Ureter (tissue), 1 donor: ENCODE measurements at places on chromosomes 6 and 20.

- DNase-seq = no peak
These were observed 399.1 kb upstream of the NOX3 start for GRCh38 chr6:155854787-155855186.

DNA sequence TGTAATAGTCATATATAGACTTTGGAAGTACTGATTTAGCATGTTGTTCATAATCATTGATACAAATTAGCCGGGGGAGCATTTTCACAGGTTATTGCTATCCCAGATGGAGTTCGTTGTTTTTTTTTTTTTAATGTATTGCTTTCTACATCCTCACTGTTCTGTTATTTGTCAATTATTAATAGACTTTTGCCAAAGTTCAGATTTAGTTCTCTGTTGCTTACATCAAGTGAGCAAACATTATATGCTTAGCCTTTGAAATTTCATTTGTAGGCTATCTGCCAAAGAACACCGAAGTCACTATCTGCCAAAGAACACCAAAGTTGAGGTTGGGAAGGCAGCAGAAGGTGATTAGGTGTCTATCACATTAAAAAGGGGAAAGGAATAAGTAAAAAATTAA lies at the start of gene HAO1:
Gene HAO1, minus strand, starts transcription at position 118 of the 400 bp plus-strand sequence. Its CDS starts 36 bp downstream, at position 82.
- no peak for DNase-seq

DNA sequence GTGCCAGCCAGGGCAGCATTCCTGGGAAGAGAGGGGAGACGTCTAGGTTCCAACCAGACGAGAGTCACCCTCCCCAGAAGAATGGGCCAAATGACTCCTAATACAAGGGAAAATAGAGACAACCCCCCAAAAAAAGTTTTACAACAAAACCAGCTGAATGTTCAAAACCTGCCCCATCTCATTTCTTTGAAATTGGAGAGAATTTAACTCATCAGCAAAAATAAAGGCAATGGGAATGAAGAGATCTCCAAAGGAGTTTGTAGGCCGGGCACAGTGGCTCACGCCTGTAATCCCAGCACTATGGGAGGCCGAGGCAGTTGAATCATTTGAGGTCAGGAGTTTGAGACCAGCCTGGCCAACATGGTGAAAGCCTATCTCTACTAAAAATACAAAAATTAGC lies 9.7 kb upstream of the EMILIN3 start:
- no peak for DNase-seq

GRCh38 chr6:37865504-37865903 lies 46.0 kb downstream of the ZFAND3 start:
- no peak for DNase-seq

GRCh38 chr6:90290811-90291420 lies 5.7 kb downstream of the BACH2 start:
- no peak for DNase-seq

- peak; percentile 79 for DNase-seq
These were observed 12.8 kb upstream of the DSTN start for GRCh38 chr20:17556837-17557674.

GRCh38 chr6:3577517-3577916 lies 120.7 kb upstream of the SLC22A23 start:
- DNase-seq = no peak

- DNase-seq = no peak
These were observed 97.2 kb upstream of the MAP7 start for GRCh38 chr6:136647363-136647852.

GRCh38 chr6:92011681-92012245 lies 1407.6 kb downstream of the EPHA7 start:
- DNase-seq = no peak

DNA sequence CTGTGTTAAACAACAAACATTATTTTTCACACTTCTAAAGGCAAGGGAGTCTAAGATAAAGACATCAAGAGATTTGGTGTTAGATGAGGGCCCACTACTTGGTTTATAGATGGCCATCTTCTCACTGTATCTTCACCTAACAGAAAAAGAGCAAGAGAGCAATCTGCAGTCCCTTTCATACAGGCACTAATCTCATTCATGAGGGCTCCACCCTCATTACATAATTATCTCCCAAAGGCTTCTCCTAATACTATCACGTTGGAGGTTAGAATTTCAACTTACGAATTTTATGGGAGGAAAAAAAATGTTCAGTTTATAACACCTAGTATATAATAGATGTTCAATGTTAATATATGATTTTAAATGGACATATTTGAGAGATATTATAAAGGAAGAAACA lies 45.6 kb downstream of the HDAC2 start:
- no peak for DNase-seq

GRCh38 chr6:165184192-165184979 lies 125.0 kb downstream of the C6orf118 start:
- DNase-seq = no peak

DNA sequence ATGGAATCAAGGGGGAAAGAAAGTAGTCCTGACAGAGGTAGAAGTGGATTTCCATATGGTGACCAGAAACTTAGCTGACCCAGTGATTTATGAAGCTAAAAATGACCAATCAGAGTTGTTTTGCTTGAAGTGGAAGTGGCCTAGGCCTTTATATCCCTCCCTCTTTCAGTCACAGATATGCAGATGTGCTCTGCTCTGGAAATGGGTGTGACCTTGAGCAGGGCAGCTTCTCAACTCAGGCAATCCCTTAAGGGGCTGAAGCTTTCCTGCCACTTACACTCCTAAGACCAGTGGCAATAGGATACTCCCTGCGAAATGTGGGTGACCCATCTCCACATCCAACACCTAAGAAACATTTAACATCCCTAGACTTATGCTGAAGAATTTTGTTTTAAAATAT lies 256.6 kb downstream of the EYS start:
- DNase-seq = no peak

GRCh38 chr20:20466341-20466879 lies 98.5 kb downstream of the INSM1 start:
- no peak for DNase-seq

GRCh38 chr20:24741493-24742072 lies 207.5 kb upstream of the CST7 start:
- no peak for DNase-seq
